Right renal pelvis (tissue), 4 donors: ENCODE measurements at places on chromosomes 13 and 19. TPM values are rescaled to one million over a fixed set of nuclear protein-coding genes. Genes with fewer than 3 reads are reported as not detected.

- no peak for DNase-seq
These were observed 662.4 kb downstream of the TBC1D4 start for GRCh38 chr13:74819549-74819948.

ZNF221 gene
- polyA plus RNA-seq, result 6.8 TPM

GRCh38 chr13:51761643-51762350, 42.2 kb downstream of the DHRS12 start:
- no peak for DNase-seq

IGFL4 gene
- polyA plus RNA-seq, result 0.39 TPM

DNA sequence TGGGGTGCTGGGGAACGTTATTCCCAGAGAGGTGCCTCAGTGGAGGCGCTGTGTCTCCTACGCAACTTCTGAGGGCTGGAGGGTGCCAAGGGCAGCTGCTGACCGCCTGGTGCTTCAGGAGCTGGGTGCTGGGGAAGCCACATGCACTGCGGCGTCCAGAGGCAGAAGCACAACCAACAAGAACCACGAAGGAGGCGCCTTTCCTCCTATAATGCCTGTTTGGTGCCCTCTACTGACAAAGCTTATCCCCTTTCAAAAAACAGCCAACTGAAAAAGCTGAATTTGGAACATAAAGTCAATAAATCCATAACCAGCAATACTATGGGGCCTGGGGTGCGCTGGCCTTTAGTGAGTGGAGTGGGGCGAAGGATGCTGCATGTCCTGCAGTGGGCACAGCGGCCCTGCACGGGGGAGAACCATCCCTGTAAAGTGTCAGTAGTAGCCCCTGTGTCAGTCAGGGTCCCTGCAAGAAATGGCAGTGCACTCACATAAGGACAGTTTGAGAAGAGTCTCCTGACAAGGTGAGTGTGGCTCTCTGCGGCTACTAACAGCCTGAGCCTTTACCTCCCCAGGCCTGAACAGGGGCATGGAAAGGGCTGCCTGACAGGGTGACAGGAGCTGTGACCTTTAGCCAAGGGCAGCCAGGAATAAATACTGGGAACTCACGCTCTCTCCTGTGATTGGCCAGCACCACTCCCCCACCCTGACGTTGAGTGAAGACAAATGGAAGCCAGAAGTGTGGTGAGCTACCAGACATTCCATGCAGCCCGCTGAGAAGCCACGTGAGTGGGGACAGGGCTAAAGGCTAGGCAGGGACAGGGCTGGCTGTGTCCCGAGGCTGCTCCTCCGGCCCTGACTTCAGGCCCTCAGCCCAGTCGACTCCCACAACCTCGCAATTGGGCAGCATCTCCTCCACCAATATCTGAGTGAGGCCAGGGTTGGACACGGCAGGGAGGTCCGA, 4.5 kb upstream of the B3GNT8 start:
- DNase-seq, result no peak

DNA sequence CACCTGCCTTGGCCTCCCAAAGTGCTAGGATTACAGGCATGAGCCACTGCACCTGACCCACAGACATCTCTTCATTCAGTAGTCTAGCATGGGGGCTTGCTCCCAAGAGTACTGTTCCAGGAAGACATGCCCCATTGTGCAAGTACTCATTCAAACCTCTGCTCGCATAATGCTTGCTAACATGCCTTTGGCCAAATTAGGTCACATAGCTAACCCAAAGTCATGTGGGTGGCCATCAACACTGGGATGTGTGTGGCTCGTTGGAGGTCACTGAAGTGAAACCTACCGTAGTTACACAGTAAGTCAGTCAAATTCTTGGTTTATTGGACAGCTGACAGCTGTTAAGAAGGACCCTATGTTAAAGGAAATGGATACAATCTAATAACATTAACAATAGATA, 20.3 kb downstream of the RFXAP start:
- no peak for DNase-seq

PSG6 gene
- polyA plus RNA-seq, result 0.18 TPM
